ENCODE measurements at places on chromosomes 6 and 20.

DNA sequence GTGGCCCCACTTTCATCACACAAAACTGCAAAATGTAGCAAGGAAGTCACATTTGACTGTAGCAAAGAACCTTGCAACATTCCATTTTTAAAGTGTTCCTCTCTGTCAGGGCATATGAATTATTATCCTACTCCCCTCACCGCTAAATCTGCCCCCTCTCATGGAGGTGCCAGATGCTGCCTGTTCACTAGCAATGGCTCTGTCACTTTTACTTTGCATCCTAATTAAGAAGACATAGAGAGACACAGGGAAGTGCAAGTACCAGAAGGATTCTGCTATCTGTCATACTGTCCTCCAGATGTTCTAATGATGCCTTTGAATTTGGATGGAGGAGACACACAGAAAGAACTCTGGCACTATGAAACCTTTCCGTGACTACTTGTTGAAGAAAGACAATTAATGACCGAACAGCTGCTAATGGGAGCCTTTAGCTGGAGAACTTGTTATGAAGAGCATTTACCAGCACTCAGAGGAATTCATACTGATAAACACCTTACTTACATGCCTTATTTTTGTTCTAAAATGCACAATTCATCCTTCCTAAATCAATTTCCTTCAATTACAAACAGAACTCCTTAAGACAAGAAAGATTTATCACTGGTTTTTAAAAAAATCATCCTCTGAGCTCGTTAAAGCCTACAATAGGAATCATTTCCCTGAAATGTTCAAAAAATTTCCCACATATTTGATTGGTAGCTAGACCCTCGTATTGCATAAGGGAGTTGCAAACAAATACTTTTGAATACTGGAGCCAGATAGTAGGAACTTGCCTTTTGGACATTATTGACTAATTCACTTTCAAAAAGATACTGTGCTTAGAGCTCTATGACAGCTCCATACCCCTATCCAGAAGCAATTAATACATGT lies 292.6 kb downstream of the UBE3D start:
- DNase-seq = no peak

GRCh38 chr6:52330470-52330869 lies 31.5 kb upstream of the PAQR8 start:
- DNase-seq = no peak

- no peak for DNase-seq
Measured at GRCh38 chr6:75230484-75231325, 12.9 kb downstream of the COX7A2 start.

DNA sequence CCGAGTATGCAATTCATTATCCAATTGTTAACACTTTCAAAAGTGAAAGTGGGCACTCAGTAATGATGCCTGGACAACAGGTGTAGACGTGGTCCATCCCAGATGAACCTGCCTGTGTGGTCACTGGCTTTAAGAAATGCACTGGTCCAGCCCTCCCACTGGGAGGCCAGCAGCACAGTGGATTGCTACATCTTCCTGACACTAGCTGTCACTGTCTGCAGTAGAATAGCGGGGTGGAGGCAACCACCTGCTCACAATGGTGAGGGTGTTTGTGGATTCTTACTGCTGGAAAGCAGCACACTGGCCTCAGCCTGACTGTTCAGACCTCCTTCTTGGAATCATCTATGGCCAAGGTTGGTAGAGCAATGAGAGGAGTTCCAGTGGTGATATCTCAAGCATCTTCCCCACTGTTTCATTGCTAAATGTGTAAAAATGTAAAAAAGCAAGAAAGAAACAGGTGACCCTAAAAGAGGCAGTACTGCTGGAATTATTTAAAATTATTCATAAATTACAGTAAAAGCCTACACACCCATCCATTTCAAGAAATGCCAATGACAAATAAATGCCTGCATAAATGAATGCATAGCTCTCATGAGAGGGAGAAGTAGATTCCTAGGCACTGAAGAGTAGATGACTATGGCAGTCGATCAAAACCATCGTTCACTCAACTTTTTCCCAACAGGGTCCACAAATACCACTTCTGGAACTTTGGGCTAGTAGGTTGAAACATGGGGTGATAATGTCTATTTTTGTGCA lies 228.0 kb upstream of the PLN start:
- DNase-seq = no peak

DNA sequence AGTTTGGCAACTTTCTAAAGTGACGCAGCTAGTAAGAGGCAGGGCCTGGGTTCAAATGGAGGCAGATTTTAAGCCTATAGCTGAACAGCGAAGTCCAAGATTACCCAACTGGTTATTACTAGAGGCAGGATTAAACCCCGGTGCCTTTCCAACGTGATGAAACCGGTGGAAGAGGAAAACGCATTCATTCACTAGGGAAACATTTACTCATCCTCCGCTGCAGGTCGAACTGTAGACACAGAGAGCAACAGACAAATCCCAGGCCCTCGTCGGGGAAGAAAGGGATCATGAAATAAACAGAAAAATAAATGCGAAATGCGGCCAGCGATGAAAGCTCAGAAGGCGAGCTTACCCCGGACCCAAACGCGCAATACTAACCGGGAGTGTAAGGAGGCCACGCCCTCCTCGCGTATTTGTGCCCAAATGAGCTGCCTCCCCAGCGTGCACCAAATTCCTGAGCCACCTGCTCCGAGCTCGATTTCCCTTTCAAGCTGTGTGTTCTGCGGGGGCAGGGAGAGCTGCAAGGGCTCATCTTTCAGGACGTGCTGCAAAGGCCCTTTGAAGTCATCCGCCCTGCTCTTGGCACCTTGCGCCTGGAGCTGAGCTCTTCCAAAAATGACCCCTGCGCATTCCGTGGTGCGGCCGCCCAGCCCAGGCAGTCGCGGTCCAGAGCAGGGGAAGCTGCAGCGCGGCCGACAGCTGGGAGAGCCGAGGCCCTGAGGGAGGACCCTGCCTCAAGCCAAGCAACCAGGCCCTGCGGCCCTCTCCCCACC lies 46.9 kb downstream of the PDYN start:
- DNase-seq = no peak

- no peak for DNase-seq
Measured at GRCh38 chr6:10271982-10272381, 142.9 kb downstream of the TFAP2A start.

All from stimulated activated CD8-positive, alpha-beta memory T cell treated with anti-CD3 and anti-CD28 coated beads, Interleukin-7, amount 100 ng/mL, for 24 hours (primary cell).